ENCODE measurements at places on chromosomes 3 and 15.
A peak's percentile ranks its signal among the peaks of the same experiment; 100 is the strongest.

DNA sequence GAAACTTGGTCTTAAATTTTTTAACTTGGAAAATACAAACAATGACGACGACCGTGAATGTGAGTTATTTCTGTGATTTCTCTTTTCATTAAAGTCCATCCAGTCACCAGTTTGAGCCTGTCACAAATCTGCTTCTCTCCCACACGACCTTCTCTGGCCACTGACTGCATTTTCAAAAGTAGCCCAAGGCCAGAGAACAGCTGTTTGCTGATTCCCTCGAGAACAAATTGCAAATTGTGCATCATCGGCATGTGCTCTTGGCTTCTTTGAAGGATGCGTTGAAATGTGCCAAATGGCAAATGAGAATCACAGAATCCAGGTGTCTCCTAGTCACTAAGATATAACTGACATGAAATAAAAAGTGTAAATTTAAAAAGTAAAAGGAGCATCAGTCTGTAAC, 106.4 kb downstream of the AQP9 start:
- DNase-seq = no peak

DNA sequence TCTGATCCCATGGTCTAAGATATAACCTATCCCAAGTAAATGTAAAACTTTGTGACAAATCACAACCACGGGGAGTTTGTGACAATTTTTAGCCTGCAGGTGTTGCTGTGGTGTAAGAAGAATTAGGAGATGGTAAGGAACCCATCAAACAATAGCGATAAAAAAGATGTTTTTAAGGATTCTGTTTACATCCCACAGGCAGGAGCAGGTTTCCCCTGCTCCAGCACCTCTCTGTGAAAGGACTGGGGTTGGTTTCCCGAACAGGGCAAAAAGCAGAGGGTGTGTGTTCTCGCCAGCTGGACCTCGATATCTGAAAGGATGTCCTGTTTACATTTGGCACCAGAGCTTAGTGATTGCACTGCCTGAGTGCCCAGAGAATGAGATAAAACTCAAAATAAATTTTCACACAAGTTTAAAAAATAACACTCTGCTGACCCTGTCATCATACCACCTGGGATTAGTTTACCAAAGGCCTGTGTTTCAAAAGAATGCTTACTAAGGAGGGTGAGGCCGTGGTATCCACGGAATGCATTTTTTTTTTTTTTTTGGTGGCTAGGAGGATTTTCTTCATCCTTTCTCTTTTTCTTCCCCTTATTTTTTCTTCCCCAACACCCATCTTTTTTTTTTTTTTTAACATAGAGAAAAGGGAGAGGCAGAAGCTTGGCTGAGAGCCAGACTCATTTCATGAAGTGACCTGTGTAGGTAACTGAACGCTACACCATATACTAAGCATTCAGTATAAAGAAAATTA, 151.8 kb upstream of the DPH6 start:
- DNase-seq = no peak

- no peak for DNase-seq
Observed at GRCh38 chr3:183359036-183359435, 69.4 kb downstream of the MCF2L2 start.

- DNase-seq = no peak
Observed at GRCh38 chr3:124425972-124426371, 304.3 kb upstream of the UMPS start.

GRCh38 chr3:21551019-21551418, 200.0 kb downstream of the ZNF385D start:
- DNase-seq = no peak

DNA sequence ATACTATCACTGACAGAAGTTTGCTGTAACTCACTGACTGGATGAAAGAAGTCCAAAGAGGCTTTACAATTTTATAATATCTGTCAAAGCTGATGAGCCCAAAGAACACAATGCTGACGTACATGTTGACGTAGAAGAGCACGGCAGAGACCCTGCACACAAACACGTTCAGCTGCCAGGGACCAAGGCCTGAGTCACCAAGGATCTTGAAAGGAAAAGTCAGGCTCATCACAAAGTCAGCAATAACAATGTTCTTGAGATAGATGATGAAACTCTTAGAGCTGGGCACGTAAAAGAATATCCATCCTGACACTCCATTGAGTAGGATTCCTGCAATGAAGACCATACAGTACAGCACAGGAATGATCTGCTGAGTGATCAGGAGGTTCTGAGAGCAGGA, 10.9 kb upstream of the GPR171 start:
- no peak for DNase-seq

DNA sequence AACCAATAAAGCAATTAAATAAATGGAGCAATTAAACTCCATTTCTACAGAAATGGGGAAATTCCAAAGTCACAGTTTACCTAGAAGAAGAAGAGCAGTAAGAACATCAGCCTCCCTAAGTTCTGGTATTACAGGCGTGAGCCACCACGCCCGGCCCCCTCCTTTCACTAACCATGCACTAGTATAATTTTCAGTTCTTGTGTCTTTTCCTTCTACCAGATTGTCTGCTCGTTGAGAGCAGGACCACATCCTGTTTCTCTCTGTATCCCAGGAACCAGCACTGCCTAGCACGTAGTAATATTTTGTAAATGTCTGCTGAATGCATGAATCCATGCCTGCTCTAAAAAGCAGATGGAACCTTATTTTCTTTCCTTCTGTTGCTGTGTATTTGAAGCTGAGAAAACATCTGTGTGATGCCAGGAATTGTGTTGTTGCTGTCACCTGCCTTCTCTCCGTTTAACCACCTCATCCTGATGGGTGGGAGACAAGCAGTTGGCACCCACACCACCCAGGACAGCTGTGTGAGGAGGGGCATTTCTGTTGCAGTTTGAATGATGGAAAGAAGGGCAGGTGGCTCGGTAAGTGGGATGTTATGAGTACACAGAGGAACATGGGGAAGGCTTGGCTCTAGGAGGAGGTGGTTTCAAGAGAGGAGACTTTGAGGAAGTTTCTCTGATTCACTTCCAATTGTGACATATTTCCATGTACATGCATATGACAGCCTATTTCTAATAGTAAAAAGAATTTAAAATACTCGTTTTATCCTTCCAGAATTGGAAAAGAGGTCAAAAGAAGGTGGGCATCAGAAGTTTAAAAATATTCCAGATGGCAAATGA, 30.1 kb downstream of the PXYLP1 start:
- DNase-seq = no peak

- DNase-seq = no peak
Observed at GRCh38 chr3:182212479-182213076, 500.9 kb downstream of the SOX2 start.

- DNase-seq = no peak
Observed at GRCh38 chr3:31442755-31443154, 90.0 kb upstream of the STT3B start.

DNA sequence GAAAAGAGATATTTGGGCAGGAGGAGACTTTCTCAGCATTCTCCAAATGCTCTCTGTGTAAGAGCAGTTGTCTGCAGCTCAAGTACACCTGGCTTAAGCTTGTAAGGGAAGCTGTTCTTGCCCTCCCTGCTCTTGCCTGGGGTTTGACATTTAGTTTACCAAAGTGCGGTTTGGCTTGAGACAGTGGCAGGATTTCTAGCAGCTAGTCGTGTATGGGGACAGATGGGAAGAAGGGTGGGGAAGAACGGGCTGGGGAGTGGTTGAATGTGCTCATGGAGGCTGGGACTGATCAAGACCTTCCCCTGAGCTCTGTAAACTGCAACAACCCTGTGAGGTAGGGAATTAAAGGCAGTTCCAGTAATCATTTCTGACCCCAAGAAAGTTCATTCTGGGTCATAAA, 39.8 kb downstream of the SQOR start:
- DNase-seq = no peak

DNA sequence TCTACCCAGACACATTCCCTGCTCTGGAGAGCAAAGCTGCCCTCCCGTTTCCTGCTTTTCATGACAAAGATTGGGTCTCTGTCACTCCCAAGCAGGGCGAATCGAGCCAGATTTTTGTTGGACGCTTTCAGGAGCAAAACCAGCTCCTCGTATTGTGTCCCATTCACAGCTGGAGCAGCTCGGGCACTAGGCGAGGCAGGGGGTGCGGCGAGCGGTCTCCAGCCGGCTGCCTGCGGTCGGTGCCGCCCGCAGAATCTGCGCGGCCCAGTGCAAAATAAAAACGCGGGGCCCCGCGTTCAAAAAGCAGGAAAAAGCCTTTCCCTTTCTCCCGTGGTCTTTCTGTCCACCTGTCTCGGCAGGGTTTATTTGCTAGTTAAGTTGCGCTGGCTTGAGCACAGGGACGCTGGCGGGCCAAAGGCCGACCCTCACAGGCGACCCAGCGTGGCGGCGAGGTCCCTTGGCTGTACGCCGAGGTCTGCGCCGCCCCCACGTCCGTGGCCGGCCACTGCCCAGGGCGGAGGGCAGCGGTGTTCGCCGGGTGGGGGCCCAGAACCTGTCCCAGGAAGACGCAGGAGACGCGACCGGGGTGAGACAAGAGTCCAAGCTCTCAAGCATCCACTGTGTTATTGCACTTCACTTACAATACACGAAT, 71.2 kb downstream of the CYP19A1 start:
- no peak for DNase-seq

DNA sequence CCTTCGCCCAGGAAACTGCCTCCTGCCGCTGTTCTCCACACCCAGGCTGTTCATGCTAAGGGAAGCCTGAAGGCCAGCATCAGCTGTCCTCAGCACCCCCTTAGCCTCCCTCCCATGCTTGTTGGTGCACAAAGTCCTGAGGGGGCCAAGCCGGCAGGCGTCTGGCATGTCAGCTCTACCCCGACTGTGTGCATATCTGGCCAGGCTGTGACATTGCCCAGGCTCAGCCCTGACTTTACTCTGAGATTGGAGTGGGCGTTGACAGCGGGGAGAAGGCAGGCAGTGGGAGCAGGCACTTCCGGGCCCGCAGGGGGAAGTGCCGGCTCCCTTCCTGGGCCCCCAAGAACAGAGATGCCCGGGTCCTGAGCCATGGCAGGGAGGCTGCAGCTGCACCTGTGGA, 492.2 kb downstream of the AGBL1 start:
- no peak for DNase-seq

- DNase-seq = peak; percentile 11
Observed at GRCh38 chr15:44882499-44882968, 74.0 kb upstream of the TERB2 start.

- no peak for DNase-seq
Observed at GRCh38 chr15:65993762-65994161, 124.5 kb downstream of the RAB11A start.

GRCh38 chr3:139202226-139202958, 141.4 kb upstream of the MRPS22 start:
- no peak for DNase-seq

GRCh38 chr15:80958818-80959495, 30.7 kb downstream of the MESD start:
- no peak for DNase-seq

GRCh38 chr3:3918763-3919162, 119.5 kb downstream of the LRRN1 start:
- no peak for DNase-seq

GRCh38 chr15:44471885-44472455, 44.5 kb downstream of the CTDSPL2 start:
- no peak for DNase-seq

GRCh38 chr3:28022916-28023315, 218.5 kb upstream of the CMC1 start:
- no peak for DNase-seq

DNA sequence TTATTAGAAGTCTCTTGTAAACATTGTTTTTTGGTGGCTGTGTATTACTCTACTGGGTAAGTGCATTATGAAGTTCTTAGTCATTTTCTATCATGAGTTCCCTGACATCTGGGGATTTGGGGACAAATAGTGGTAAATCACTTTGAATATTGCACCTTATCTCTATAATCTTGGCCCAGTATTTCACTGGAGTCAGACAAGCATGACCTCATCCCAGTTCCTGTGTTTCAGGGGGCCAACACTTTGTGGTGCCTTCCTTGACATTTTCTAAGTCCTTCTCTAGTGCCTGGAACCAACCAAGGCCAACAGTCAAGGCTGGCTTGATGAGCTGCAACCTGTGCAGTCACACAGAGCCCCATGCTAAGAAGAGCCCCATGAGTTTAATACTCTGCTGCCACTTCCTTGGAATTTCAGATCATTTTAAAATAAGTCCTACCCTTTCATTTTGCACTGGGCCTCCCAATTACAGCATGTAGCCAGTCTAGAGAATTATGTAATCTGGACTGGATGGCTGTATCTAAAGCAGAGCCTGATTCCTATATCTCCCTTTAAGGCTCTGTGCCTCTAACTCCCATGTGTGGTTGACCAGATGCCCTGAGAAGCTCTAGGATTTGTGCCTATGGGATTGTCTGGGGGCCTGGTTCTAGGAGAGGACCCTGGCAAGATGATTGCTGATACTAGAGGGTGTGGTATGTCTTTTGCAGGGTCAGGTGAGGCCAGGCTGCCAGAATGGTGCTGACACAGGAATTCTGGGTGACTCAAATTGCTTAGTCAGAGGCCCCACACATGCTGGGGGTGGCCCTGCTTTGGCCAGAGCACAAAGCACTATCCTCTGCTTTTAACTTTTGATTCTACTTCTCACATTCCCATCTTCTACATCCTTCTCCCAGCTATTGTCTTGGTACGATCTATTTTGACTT, 319.6 kb upstream of the TBC1D5 start:
- DNase-seq = no peak

DNA sequence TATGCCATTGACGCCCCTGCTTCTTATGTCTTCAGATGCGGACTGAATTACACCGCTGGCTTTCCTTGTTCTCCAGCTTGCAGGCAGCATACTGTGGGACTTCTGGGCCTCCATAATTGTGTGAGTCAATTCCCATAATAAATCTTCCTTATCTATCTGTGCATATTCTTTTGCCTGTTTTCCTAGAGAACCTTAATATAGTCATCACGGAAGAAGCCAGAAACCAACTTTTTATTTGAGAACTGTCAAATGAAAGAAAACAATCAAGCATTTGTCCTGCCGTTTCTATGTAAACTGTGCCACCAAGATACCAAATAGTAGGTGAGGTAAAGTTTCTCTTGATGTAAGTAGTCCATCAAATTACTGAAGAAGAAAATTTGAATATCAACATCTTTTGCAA, 51.8 kb upstream of the B3GALNT1 start:
- DNase-seq = no peak

- no peak for DNase-seq
Observed at GRCh38 chr15:36172955-36173354, 406.5 kb upstream of the CDIN1 start.

- peak; percentile 73 for DNase-seq
Observed at GRCh38 chr15:76336254-76337058, at the start of gene ISL2. TSS of gene ISL2 (plus strand) at chr15:76336773. CDS start at chr15:76336884, 111 bp downstream.

GRCh38 chr3:178420033-178420432, 116.2 kb upstream of the KCNMB2 start:
- no peak for DNase-seq

- no peak for DNase-seq
Observed at GRCh38 chr3:138180375-138181029, 5.8 kb upstream of the DBR1 start.

GRCh38 chr3:161770484-161771386, 274.1 kb downstream of the OTOL1 start:
- no peak for DNase-seq

Data from stimulated activated CD4-positive, alpha-beta T cell treated with anti-CD3 and anti-CD28 coated beads, Interleukin-12 subunit alpha, Interleukin-12 subunit beta, amount 100 ng/mL, for 24 hours (primary cell).